ENCODE measurements at places on chromosomes 4 and X.

DNA sequence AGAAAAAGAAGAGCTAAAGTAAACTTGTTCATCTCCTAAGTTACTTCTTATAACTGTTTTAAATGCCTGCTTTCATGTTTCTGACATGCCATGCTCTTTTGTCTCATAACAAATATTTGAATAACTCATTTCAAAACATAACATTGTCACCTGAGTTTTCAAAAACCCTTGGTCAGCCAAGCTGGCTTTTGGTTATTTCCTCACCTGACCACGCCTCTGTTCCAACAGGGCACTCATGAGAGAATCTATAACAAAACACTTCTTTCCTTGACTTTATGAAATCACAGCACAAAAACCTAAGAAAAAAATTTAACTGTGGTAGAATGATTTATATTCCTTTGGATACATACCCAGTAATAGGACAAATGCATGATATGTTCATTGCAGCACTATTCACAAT lies 172.9 kb upstream of the GALNT7 start:
- no peak for DNase-seq

DNA sequence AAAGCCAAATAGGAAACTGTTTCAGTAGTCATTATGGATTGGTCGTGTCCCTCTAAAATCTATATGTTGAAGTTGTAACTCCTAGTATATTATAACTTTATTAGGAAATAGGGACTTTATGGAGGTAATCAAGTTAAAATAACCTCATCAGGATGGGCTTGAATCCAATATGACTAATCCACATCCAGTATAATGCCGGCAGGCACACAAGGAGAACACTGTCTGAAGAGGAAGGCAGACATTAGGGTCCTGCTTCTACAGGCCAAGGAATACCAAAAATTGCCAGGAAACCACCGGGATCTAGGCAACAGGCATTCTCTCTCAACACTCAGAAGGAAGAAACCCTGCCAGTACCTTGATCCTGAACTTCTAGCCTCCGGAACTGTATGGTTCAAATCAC lies 130.3 kb downstream of the ATP10D start:
- no peak for DNase-seq

DNA sequence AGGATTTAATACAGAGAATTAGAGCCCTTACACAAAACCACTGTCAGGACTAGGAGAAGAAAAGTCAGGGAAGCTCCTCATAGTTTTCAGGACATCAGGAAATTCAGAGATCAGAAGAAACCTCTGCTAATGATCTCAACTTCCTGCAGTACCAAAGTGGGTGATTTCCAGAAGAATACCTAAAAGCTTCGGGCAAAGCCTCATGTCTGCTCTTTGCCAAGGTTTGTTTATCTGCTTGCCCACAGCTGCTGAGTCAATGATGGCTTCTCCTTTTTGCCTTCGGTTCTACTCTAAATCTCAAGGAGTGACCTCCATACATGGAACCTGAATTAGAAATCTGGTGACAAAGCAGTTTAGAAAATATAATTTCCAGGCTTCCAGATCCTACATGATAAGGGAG lies 68.4 kb downstream of the USP38 start:
- no peak for DNase-seq

- DNase-seq, result peak; percentile 6
These were observed 45.1 kb upstream of the LAMP2 start for GRCh38 chrX:120514236-120514635.

GRCh38 chr4:167114416-167114971 lies 119.8 kb downstream of the SPOCK3 start:
- no peak for DNase-seq

- DNase-seq, result no peak
These were observed 125.4 kb upstream of the SPOCK3 start for GRCh38 chr4:167359711-167360110.

- no peak for DNase-seq
These were observed 92.4 kb downstream of the SLITRK2 start for GRCh38 chrX:145910017-145910416.

- DNase-seq, result no peak
These were observed 26.1 kb downstream of the SMARCA5 start for GRCh38 chr4:143539670-143540023.

DNA sequence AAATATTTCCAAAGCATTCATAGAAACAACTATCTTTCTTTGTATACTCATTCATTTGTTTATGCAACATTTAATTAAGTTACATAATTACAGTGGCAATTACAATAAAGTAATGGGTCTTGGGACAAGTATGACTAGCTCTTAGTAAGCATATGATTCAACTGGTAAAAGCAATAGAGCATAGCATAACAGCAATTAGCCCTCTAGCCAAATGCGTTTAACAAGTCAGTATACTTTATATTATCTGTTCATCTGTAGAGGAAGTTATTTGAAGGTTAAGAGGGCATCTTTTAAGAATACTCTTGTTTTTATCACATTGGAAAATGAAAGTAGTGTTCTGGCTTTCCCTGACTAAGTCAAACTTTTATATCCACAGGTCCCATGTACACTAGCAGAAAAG lies 198.1 kb upstream of the UGT8 start:
- no peak for DNase-seq

- DNase-seq, result no peak
These were observed 49.2 kb downstream of the VSIG4 start for GRCh38 chrX:65990702-65991101.

DNA sequence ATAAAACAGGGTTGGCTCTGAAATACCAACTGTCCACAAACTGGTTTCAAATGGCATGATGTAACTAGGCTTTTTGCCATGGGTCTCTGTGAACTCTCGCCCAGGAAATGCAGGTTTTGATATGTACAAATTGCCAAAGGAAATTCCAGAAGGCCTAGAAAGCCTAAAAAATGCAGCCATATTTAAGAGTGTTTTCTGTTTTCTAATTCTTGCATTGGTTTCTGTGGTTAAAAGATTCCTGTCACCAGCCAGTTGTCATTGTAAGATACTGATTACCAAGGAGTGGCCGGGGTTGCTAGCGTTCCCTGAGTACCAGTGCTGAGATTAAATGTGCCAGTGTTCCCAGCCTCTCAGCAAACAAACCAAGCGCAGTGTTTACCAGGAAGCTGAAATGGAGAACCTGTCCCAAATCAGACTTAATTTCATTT lies 53.9 kb upstream of the SORBS2 start:
- DNase-seq, result no peak

GRCh38 chrX:135484641-135485289 lies 35.7 kb upstream of the INTS6L start:
- peak; percentile 52 for DNase-seq

- DNase-seq, result no peak
These were observed 6.6 kb downstream of the GUCY2F start for GRCh38 chrX:109475174-109475891.

DNA sequence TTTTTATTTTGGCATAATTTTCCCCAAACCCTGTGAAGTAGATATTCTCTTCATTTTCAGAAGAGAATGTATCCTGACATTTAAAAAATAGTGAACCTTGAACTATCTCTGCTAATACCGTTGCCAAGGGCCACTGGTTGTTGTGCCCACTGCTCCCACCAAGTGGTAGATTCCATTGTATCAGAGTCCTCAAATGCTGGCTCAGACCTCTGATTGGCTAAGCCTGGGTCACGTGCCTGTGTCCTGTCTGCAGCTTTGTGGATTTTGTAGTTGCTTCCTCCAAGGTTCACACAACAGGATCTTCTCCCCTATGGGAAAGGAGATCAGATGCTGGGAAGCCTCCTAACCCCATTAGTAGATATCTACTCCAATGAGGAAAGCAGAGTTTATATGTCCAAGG lies 104.8 kb upstream of the CASK start:
- DNase-seq, result no peak

- DNase-seq, result no peak
These were observed 80.7 kb upstream of the EOLA2 start for GRCh38 chrX:150018931-150019361.

GRCh38 chrX:3733043-3733430 lies 19.6 kb upstream of the PRKX start:
- no peak for DNase-seq

DNA sequence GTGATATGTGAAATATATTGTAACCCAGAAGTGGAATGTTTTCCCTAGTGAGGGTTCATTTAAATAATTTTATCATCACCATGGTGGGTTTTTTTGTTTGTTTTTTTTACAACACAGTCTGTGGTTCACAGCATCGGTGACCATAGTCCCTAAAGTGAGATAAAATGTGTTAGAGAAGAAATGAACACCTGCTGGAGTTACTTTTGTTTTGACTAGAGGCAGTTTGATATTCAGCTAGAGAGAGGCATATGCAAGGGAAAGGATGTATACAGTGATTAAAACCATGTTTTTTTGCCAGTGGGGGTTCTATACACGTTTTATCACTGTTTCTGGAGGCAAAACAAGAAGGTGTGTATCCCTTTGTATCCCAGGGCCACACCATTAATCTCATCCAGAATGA lies 541.5 kb downstream of the PCDH7 start:
- no peak for DNase-seq

DNA sequence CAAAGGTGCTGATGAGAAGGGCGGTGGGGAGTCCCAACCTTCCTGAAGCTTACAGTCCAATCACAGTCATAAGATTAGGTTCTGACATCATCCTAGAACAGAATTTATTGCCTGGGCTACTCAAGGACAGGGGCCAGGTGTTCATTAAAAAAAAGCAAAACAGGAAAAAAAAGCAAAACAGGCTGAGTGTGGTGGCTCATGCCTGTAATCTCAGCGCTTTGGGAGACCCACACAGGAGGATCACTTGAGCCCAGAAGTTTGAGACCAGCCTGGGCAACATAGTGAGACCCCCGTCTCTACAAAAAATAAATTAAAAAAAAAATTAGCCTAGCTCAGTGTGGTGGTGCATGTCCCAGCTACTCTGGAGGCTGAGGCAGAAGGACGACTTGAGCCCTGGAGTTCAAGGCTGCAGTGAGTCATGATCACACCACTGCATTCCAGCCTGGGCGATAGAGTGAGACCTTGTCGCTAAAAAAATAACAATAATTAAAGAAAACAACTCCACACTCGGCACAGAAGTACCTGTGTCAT lies 3.0 kb downstream of the RAB9A start:
- peak; percentile 51 for DNase-seq

- DNase-seq, result peak; percentile 68
These were observed at the start of gene RENBP for GRCh38 chrX:153944140-153944799. RENBP (minus strand) TSS chrX:153944643; CDS start chrX:153944610, 33 bp downstream.

- no peak for DNase-seq
These were observed 1.7 kb downstream of the MAGEC3 start for GRCh38 chrX:141839856-141840255.

DNA sequence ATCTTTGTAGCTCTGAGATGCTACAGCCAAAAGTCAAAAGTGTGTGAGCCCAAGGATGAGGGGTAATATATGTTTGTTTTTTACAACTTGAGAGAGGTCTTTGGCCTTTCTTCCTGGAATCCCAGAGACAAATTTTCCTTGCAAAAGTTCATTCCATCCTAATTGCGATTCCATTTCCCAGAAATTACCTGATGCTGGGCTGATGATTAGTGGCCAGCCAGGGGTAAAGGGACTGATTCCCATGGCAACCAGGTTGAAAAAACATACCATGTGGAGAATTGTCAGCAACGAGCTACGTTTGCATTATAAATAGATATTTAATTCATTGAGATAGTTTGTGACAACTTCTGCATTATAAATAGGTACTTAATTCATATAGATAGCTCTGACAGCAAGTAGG lies 17.8 kb downstream of the IGSF1 start:
- DNase-seq, result no peak

DNA sequence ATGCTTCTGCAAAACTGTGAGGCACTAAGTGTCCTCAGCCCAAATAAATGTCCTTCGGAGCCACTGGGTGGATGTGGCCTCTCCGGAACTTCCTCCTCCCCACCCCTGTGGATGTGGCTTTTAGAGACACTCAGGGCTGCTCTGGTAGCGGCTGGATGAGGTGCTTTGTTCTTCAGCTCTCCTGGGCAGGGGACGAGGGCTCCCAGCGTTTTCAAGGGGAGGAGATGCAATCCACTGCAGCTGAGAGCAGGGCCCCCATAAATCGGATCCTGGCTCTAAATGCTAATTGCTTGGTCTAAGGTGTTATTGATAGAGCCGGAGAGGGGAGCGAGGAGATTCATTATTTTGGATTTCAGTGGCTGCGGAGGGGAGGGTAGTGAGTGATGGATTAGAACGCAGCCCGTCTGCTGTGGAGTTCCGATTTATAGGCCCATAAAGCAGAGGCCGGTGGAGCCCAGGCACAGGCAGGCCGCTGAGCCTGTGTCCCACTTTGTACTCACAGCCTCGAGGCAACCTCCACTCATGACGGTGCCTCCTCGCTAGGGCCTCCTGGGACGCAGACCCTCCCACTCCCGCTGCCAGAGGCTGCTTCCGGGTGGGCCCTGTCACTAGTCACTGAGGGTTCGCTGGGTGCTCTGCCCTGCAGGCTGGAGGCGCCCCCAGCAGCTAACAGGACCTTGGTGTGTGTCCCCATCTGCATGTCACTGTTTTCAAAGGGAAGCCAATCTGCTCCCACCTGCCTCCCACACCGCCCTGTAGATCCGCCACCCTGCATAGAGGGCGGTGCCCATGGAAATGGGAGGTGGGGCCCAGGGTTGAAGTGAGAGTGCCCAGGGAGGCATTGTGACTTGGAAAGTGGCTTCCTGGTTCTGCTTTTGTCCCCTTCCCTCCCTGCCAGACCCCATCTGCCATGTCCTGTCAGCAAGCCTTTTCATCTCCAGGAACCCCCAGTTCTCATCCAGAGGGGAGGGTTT lies 135.4 kb upstream of the PSAPL1 start:
- no peak for DNase-seq

- peak; percentile 3 for DNase-seq
These were observed 30.9 kb upstream of the GLRA3 start for GRCh38 chr4:174859904-174860303.

GRCh38 chr4:76639288-76639687 lies 204.3 kb downstream of the SHROOM3 start:
- DNase-seq, result no peak

DNA sequence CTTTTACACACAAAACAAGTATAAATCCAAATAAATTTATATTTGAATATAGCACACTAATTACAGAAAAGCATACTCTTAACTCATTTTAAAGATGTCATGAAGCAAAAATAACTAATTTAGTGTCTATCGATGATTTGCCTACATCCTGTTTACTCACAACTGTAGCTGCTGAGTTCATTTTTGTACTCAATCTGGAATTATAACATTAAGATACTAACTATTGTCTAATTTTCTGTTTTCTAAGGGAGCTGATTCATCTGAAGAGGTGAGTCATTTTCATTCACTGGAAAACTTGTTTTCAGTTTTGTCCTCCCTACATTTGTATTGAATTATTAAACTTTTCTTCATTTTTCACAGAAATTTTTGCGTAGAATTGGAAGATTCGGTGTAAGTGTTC lies 3.7 kb downstream of the STATH start:
- no peak for DNase-seq

- no peak for DNase-seq
These were observed 35.4 kb downstream of the GRXCR1 start for GRCh38 chr4:42927946-42928345.

GRCh38 chr4:89469930-89470375 lies 162.4 kb upstream of the GPRIN3 start:
- DNase-seq, result peak; percentile 19

GRCh38 chr4:103802766-103803165 lies 83.0 kb upstream of the TACR3 start:
- no peak for DNase-seq

All from B cell (primary cell).